Activated CD8-positive, alpha-beta memory T cell treated with anti-CD3 and anti-CD28 coated beads, Interleukin-2, amount 50 U/mL, for 48 hours (primary cell): ENCODE measurements at places on chromosomes 3 and 15.

- no peak for DNase-seq
These were observed 1.1 kb upstream of the RBMS3 start for GRCh38 chr3:29279806-29280205.

GRCh38 chr15:47746516-47746915 is 29.2 kb downstream of the SEMA6D start:
- no peak for DNase-seq

- DNase-seq = no peak
These were observed 92.7 kb upstream of the PRICKLE2 start for GRCh38 chr3:64318001-64318400.

DNA sequence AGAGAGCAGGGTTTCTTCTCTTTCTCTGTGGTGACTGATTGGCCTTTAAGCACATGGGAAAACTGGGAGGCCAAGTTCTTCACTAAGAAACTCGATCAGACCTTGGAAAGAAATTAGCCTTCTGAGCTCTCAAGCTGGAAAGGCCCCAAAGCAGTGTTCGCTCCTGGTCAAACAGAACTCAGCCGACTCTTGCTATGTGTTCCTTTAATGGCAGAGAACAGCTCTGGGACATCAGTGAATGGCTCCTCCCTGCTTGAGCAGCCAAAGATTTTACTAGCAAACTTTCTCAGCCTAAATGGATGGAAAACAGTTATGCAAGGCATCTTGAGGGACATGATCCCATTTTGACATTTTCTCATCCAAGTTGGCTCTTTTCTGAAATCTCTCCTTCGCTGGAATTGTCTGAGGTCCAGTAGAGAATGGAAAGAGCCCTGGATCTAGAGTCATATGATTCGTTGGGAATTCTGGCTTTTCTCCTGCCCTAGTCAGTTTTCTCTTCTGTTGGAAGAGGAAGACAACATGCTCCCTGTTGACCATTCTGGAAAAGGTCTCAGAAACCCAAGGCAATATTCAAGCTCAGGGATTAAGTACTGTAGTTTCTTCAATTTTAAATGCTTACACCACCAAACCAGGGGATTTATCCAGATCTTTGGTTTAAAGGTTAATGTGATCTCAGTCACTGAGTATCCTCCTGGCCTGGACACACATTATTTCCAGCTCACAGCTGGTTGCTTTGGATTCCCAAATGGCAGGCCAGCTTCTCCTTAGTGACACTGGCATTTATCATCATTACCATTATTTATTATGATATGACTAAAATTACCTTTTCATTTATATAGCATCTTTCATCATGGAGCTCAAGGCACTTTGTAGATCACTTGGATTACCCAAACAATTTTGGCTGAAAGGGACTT is 319.6 kb downstream of the AGBL1 start:
- no peak for DNase-seq

GRCh38 chr3:184388164-184388935 is 8.5 kb downstream of the CHRD start:
- DNase-seq = no peak

GRCh38 chr3:40725031-40725430 is 200.3 kb downstream of the ZNF621 start:
- DNase-seq = no peak

DNA sequence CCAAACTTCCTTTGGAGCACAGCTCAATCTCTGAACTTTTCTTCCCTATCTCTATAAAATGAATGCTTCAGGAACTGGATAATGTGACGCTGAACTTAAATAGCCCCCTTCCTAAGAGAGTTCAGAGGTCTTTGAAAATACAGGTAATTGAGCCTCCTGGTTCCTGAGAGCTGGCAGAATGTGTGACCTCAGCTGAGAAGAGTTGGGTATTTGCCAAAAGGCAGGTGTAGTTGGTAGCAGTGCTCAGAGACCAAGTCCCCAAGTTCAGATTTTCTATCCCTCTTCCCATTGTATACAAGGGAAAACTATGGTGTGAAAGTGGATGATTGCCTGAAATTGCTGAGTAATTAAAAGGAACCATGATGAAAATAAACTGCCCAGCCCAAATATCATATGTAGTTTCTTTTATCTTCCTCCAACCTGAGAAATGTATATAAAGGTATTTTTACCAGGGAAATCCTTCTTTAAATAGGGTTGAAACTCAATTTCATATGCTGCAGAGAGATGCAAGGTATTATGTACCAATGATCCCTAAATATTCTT is 154.6 kb upstream of the ICE2 start:
- DNase-seq = no peak

DNA sequence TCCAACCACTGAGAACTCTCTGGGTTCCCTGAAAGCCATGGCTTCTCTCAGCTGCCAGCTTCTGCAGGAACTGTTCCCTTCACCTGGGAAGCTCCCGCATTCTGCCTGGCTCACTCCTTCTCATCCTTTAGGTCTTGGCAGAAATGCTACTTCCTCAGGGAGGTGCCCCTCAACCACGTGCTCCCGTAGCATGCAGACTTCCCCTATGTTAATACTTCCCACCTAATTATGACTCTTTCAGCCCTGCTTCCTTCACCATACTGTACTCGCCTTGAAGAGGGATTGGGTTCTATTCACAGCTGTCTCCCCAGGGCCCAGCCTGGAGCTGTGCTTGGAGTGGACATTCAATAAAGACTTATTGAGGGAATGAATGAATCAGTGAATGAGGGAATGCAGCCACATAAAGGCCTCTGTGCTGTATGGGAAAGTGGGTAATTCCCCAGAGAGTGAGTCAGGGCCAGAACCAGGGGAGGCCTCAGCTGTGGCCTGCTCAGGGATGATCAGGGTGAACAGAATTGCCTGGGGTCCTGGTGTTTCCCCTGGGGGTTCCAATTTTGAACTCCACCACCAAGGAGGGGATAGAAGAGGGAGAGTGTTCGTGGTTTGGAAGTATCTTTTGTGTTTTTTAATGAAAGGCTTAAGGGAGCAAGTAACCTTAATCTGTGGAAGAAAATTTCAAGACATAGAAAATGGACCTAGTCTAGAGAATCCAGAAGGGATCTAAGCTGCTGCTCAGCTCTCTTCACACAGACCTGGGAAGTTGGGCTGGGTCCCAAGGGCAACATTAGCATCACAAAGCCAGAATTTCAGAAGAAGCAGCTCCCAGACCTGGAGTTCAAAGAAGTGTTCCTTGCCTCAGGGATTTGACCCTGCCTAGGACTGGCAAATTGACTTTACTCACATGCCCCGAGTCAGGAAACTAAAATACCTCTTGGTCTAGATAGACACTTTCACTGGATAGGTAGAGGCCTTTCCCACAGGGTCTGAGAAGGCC is 14.6 kb upstream of the FAM107A start:
- no peak for DNase-seq

DNA sequence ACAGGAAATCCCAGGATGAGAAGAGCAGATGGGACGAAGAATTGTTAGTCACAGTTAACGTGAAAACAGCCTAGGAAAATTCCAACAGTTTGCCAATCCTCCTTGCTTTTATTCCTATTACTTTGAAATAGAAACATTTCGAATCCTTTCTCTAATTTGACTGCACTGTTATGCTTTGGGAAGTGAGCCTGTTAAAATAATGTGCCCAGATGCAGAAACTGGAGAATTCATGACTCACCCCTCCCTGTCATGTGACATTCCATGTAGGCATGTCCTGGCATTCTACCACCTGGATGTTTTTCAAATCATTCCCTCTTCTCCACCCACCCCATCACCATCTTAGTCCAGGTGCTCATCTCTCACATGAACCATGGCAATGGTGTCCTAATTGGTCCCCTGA is 107.3 kb downstream of the MINAR1 start:
- DNase-seq = no peak
